Stimulated activated CD4-positive, alpha-beta T cell treated with anti-CD3 and anti-CD28 coated beads, Interleukin-4, amount 100 ng/mL, for 24 hours (primary cell): ENCODE measurements at places on chromosomes 16 and 17.

GRCh38 chr16:76681296-76681695 is 404.1 kb downstream of the CNTNAP4 start:
- DNase-seq = no peak

- no peak for DNase-seq
Measured at GRCh38 chr16:57621521-57622271, 6.7 kb upstream of the ADGRG1 start.

DNA sequence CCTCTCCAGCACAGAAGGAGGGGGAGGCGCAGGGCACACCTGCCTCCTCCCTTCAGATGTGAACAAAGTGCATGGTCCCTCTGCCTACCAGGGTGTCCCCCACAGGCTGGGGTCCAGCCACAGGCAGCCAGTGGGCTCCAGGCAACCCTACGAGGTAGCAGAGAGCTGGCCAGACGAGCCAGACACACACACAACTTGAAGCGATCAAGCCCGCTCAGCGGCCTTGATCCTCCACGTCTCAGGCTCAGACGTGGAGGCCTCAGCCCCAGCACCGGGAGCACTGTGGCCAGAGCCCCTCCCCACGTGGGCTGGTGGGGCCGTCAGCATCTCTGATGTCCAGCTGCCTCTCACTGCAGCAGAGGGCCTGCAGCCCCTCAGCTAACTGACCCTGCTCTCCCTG is 8.5 kb downstream of the MCRIP1 start:
- no peak for DNase-seq

DNA sequence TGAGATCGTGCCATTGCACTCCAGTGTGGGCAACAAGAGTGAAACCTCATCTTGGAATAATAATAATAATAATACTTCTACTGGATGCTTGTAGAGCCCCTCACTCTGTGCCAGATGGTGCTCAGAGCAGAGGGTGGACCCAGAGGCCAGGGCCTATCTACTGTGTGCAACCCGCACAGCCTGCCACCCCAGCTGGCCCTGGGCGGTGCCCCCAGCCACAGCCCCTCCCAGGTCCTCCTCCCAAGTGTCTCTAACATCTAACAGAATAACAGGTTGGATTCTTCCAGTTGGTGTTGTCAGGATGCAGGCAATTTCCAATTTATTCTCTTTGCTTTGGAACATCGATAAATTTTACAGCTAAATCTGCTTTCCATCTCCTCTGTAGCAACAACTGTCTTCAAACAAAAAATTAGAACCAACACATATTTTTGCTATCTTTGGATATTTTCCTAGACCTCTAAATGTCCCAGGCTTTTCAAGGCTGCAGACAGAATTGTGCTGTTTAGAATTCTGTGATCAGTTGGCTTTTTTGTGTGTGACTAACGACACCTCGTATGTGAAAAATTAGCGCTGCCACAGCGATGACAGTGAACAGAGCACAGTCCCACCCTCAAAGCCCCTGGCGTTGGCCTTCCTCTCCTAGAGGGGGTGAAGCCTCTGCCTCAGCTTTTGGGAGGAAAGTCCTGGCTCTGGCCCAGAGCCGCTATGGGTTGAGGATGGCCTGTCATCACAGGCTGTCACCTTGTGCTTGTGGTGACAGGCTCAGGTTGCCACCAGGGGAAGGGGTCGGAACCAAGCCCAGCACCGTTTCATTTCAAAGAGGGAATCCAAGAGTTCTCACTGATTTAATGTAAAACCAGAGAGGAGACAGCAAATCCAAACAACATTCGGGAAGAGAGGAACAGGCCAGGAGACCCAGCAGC is 7.6 kb upstream of the EVPL start:
- DNase-seq = no peak

- no peak for DNase-seq
Measured at GRCh38 chr16:4982056-4982867, 24.1 kb downstream of the SEC14L5 start.

DNA sequence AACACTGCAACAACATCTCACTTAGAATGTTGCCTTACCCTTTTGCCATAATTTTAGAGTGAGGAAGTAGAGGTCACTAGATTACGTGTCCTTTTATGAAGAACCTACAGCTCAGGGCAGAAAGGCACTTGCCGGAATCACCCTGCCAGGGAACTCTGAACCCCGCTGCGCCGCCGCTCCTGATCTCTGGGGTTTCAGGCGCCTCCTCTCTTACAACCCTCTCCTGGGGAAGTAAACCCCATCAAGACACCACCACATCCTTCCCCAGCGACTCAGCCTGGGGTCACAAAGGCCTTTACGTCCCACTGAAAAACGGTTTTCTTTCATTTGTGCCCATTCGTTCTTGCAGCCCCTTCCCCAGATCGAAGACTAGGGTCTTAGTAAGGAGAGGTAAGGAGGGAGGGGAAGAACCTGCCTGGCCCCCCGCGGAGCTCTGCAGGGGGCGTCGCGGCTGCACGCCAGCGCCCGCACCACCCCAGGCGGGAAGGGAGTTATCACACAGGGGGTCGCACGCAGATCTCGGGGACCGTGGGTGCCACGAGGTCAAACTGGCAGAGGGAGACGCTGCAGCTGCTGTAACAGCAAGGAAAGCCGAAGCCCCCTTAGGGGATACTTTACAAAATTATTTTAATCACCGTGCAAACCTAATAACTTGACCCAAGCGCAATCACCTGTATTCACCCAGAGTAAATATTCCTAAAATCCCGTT is 1.0 kb upstream of the HLF start:
- no peak for DNase-seq

- no peak for DNase-seq
Measured at GRCh38 chr17:60573236-60574051, 26.5 kb upstream of the PPM1D start.

GRCh38 chr16:12455287-12455798 is 348.3 kb downstream of the CPPED1 start:
- peak; percentile 48 for DNase-seq

- peak; percentile 53 for DNase-seq
Measured at GRCh38 chr17:60641810-60642220, 35.8 kb upstream of the BCAS3 start.

- no peak for DNase-seq
Measured at GRCh38 chr16:968620-969019, 2.2 kb downstream of the LMF1 start.

DNA sequence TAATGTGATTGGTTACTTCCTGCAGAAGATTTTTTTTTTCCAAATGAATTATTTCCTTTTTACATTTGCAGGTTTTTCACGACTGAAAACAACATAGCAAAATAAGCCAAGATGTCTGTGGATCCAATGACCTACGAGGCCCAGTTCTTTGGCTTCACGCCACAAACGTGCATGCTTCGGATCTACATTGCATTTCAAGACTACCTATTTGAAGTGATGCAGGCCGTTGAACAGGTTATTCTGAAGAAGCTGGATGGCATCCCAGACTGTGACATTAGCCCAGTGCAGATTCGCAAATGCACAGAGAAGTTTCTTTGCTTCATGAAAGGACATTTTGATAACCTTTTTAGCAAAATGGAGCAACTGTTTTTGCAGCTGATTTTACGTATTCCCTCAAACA is 2.4 kb downstream of the MIS12 start:
- DNase-seq = no peak

DNA sequence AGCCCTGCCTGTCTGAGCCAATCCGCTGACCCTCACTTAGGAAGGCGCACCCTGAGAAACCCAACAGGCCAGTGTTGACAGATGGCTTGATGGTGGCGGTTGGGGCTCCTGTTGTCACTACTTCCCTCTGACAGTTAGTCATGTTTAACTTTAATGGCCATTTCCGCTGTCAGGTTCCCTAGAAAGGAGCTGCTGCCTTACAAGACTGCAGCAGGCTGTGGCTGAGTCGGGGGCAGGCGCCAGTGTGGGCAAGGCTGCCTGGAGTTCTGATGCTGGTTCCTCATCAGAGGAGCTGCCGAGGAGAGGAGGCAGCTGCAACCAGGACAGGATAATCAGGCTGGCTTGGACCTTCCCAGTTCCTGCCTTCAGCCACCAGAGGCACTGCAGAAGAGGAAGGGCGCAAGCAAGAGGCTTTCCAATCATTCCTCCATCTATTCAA is 223.2 kb upstream of the DYNLRB2 start:
- DNase-seq = no peak

DNA sequence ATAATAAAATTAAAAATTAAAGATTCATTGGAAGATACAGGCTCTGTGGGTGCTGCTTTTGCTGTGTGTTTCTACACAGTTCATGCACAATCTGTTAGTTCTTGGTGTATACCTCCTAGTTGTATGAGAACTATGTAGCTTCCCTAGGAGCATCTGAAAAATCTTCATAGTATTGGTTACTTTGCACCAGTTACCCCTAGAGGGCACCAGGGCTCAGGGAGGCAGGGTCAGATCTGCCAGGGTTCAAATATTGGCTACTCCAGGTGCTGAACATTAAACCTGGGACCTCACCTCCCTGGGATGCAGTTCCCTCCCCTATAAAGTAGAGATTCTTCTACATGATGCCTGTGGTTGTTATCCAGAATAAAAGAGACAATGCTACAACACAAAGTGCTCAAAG is 583.0 kb upstream of the CDH11 start:
- DNase-seq = no peak

DNA sequence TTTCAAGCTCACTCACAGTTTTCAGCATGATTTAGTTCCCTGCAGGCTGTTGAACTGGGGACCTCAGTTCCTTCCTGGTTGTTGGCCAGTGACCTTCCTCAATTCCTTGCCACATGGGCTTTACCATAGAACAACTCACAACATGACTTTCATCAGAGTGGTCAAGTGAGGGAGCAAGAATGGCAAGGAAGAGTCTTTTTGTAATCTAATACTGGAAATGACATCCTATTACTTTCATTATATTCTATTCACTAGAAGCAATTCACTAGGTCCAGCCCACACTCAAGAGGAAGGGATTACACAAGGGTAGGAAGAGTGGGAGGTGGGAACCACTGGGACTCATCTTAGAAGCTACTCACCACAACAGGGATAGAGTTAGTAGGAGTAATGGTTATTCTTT is 57.6 kb downstream of the SYT17 start:
- no peak for DNase-seq

DNA sequence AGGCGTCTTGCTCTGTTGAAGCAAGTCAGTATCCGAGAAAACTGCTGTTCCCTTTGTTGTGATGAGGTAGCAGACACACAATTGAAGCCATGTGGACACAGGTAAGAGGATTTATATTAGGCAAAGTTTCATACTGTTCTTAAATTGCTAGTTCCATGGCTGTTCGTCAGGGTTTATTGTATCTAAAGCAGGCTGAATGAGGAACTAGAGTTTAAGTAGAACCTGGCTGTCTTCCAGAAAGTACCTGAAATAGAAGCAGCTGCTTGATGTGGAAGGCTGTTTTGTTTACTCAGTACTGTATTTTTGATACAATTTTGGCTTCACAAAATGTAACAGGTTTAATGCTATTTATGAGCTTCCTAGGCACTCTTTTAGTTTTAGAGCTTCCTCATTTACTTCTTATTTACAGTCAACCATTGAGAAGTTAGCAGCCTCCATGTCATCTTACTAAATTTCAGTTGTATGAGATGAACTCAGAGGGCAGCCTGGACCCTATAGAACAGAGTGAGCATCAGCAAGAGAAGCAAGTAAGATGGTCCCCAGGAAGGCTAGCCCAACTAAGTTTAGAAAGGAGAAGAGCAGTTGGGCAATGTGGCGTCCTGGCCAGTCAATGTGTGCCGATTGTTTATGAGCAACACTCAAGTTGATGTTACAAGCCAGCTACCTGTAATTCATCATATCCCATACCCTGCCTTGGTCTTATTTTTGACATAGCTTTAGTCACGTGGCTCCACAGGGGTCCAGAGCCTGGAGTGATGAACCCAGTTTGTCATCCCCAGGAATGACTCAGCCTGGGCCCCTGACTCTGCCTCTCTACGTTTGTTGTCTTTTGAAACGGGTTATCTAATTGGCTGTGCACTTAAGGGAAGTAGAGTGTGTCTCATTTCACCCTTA is 9.7 kb upstream of the ARL2BP start:
- DNase-seq = peak; percentile 13

- DNase-seq = no peak
Measured at GRCh38 chr17:81234940-81235821, 3.7 kb downstream of the TEPSIN start.

- DNase-seq = no peak
Measured at GRCh38 chr16:50102051-50102746, 36.4 kb downstream of the HEATR3 start.

DNA sequence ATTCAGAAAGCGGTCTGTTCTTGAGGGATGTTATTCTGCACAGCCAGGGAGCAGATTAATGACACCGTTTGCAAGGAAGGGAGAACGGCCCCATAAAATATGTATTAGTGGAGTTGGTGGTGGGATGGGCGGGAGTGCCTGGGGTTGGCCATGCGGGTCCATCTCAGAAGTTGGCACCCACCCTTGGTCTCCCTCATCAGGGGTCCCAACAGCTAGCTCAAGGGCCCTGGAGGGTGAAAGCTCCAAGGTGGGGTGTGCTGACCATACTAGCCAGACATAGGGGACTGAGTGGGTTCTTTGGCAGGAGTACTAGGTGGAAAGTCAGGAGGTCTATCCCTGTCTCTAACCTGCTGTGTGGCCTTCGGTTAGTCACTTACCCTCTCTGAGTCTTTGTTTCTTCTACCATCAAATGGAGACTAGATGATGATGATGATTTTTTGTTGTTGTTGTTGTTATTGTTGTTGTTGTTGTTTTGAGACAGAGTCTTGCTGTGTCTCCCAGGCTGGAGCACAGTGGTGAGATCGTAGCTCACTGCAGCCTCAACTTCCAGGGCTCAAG is 83.2 kb upstream of the BRD7 start:
- no peak for DNase-seq

DNA sequence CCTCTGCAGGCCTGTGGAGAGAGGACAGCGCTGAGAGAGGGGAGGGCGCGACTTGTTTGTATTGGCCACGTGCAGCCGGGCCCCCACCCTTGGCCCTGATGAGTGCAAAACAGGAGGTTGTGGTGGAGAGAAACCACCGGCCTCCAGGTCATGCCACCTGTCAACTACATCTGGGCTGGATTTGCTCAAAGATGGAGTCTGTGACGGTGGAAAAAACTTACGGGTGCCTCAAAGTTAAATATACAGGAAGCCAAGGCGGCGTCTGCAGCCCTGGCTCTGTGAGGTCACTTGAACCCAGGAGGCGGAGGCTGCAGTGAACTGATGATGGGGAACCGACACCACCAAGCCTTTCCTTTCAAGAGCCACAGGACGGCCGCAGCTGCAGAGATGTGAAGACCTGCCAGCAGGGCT is 15.7 kb downstream of the C16orf74 start:
- peak; percentile 26 for DNase-seq

DNA sequence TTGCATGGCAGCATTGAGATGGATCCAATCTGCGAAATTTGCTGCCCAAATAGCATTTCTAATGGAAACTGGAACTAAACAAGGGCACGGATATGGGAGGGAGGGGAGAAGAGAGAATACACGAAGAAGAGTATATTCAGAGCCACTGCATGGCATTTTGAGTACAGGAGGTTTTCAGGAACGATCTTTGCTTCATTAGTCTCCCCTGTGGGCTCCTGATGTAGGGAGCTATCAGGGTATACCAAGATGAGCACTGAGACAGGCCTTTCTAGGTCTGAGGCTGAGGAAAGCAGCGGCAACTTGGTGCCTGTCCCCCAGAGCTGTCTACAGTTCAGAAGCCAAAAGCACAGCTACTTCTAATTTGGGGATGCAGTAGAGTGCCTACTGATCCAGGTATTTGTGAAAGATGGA is 257.7 kb upstream of the PMFBP1 start:
- DNase-seq = no peak
